ENCODE measurements at places on chromosomes 16 and 17.

DNA sequence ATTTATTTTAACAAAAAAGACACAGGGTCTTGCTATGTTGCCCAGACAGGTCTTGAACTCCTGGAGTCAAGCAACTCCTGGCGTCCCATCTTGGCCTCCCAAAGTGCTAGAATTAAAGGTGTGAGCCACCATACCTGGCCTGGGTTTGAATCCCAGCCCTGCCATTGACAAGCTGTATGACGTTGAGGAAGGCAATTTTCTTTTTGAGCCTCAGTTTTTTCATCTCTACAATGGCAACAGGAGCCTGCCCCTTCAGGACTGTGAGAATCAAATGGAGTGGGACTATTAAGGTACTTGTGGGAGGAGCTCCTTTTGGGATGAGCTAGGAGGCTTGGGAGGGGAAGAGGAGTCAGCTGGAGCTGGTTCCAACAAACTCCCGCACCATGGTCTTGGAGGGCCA is 6.2 kb downstream of the RARA start:
- DNase-seq, result no peak

- DNase-seq, result no peak
These were observed 30.5 kb downstream of the SMPD3 start for GRCh38 chr16:68417711-68418301.

DNA sequence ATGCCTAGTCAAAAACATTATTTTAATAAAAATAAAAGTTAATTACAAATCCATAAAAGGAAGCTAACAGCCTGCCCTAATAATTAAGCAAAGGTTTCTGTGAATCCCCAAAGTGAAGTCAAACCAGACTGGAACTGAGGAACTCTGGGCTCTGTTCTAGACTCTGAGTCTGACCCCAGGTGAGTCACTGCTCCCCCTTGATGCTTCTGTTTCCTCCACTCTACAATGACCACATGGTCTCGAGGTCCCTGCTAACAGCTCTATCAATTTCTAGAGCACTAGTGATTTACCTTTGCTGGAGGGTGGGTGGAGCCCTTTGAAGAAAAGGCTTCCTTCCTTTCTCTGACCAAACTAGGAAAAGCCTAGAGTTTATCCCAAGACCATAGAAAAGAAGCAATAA is 32.4 kb downstream of the XPO6 start:
- peak; percentile 43 for DNase-seq

- no peak for DNase-seq
These were observed 17.5 kb downstream of the RAB11FIP3 start for GRCh38 chr16:442976-443375.

GRCh38 chr16:63244631-63245030 is 1208.4 kb upstream of the CDH8 start:
- DNase-seq, result no peak

DNA sequence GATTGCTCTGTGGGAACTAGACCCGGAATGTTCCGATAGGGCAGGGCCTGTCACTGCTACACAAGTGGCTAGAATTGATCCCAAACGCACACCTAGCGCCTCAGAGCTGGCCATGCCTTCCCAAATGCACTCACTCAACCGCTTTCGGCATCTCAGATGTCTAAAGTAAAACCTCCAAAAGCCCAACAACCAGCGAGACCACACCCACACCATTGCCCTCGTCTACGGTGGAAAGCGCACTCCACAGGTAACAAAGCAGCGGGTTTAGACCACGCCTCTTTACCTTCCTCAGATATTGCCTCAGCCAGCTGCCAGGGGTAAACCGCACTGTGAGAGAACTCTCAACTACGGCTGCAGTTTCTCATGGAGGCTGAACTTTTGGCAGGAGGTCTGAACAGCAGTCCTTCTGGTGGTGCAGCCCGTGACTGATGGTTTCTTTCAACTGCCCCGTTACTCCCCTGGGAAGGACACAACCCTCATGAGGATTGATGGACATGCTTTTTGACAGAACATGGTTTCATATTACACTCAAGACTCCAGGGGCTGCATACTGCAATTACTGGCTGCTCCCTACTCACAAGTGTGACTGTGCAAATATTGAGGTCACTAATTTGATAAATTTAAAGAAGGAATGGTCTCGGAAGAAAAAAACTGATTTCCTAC is 34.5 kb downstream of the USP7 start:
- no peak for DNase-seq

DNA sequence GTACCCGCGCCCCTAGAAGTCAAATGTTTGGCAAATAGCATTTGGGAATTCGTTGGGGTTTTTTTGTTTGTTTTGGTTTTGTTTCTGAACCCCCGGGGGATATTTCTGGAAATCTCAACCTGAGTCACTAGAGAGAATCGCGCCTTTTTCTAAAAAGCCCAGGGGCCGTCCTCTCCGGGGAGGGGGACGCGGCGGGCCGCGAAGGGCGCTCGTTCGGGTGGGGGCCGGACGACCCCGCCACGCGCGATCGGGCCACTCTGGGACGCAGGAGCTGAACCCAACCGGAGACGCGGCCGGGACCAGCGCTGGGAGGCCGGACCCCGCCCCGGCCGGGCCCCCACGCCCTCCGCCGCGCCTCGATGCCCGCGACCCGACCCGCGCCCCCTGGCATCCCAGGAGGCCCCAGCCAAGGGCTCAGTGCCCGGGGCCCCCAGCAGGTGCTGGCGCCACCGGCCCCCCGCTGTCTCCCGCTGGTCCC is 302 bp downstream of the LITAF start:
- peak; percentile 72 for DNase-seq

- DNase-seq, result no peak
These were observed 15.8 kb upstream of the PRM1 start for GRCh38 chr16:11296706-11297491.

DNA sequence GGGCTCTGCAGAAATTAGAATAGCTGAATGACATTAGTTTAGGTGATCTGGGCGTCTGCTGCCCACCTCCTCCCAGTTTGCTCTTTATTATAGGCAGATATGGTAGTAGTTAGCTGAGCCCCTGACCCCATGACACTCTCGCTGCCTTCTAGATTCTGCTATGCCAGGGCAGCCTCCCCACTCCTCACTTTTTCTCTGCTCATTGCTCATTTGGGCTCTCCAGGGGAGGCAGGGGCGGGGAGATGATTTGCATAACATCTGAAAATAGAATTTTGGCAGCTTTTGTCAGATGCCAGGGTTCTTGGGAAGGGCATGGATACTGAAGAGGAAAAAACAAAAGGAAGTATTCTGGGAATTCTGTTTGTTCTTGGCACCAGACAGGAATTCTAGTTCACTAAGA is 78.0 kb upstream of the GAS7 start:
- DNase-seq, result no peak

DNA sequence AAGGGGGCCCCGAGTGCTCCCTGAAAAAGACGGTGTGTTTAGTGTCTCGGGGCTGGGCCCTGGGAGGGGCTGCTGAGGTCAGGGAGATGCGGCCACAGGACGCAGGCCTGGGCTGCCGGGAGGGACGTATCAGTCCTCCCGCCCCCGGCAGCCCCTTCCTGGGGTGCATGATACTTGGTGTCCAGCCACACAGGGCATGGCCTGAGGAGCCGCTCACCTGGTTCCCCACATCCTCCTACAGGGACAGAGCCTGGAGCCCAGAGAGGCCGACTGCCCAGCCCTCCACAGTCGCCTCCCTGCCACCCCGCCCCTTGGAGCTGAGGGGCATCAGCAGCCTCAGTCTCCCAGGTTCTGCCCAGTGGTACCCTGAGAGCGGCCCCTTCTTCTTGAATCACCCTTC is 12.0 kb upstream of the DEF8 start:
- DNase-seq, result no peak

- DNase-seq, result peak; percentile 77
These were observed 2.3 kb downstream of the LIMD2 start for GRCh38 chr17:63697341-63698286.

DNA sequence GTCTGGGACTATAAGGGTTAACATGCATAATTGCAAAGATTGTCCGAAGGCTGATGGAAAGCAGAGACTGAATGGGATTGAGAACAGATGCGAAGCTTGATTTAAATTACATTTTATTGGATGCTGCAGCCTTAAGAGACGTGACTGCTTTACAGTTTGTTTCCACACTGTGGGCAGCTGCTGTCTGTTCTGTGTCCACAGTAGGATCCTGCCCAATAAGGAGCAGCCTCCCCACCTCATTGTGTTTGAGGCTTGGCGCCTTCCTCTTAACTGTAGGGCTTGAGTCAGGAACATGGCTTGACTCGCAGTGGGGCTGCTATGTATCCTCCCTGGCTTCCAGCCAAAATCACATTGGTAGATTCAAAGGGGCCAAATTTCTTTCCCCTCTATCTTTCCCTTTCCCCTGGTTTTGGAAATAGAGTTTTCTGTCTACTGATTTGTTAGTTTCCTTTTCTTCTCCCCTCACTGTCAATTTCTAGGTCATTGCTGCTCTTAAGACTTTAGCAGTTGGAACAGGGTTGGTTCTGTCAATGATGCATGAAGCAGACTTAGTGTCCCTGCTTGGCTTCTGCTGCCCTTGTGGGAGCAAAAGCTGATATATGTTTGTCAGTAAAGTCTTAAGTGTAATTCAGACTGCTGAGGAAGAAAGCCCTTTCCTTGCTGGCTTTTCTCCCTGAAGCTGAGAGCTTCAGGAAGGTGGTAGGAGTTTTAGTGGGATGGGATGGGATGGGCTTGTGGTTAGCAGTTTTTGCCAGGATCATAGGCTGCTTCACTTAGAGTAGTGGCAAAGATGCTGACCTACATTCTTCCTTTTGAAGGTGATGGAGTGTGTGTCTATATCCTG is 5.0 kb upstream of the RARA start:
- no peak for DNase-seq

DNA sequence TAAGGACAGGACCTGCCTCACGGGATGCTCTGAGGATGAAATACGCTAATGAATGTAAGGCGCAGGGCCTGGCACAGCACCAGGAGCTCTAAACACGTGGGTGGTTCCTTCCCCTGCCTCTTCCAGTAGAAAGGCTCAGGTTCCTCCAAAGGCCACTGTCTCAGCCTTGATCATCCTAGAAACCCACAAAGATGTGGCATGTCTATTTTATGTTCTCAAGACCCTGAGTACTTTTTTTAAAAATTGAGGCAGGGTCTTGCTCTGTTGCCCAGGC is 17.0 kb upstream of the MEAK7 start:
- no peak for DNase-seq

DNA sequence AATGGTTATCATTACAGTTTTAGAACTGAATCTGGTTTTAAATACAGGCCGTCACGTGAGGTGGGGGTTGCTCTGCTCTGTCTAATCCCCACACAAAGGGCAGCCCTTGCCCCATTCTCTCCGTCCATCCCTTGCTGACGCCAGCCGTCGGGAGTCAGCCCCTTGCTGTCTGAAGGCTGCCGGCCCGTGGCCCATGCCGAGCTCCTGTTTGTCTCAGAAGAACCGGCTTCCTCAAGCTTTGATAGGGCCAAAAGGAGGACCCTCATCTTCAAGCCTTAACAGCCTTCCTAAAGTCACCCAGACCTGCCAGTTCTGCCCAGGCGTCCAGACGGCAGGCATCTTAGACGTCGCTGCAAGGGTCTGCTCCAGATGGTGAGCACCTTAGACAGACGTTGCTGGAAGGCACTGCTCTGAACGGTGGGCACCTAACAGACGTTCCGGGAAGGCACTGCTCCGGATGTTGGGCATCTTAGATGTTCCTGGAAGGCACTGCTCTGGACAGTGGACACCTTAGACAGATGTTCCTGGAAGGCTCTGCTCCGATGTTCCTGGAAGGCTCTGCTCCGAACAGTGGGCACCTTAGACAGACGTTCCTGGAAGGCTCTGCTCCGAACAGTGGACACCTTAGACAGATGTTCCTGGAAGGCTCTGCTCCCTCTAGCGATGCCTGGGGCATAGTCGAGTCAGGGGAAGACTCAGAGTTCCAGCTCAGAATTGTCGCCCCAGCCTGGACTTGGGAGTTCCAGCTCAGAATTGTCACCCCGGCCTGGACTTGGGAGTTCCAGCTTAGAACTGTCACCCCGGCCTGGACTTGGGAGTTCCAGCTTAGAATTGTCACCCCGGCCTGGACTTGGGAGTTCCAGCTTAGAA is 35.1 kb upstream of the CHMP6 start:
- no peak for DNase-seq

GRCh38 chr16:56907401-56907800 is 24.5 kb upstream of the HERPUD1 start:
- no peak for DNase-seq

DNA sequence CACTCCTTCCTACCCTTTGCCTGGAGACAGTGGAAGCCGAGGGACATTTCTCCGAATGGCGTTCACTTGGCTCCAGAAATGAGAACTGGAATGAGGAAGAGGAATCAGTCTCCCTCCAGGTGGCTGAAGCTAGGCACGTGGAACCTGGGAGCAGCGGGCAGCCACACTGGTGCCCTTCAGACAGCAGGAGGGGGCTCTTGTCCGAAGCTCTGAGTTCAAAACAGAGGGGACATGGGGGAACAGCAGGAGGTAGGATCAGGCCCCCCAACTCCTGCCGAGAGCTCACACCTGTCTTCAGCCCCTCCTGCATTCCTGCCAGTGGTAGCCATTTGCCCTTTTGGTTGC is 41.5 kb downstream of the TMEM235 start:
- no peak for DNase-seq

DNA sequence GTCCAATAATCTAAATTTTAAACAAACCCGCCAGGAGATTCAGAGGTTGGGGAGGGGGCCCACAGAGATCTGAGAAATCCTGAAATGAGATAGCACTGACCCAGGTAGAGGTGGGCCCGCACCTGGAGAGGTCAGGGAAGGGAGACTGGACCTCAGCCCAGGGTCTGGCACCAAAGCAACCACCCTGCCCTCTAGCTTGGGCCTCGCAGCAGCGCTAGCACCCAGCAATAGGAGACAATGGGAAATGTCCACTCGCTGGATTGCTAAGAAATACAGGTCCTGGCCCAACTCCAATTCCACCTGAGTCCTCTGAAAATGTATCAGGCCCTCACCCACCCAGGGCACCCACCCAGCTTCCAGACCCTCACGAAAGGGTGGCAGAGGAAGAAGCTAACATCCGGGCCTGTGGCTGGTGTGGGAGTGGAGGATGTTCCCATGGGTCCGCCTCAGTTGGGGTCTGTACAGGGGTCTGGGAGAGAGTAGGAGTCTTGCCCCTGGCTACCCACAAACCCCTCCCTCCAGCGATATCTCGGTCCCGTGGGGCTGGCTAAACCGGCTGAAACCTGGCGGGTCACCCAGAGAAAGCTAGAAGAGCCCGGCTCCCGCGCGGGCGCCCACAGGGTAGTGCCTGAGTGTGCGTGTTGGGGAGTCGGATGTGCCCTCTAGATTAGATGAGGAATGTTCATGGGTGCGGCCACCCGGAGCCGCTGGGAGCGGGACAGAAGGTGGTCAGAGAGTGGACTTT is 1.1 kb downstream of the PLLP start:
- no peak for DNase-seq

All from suppressor macrophage treated with lipopolysaccharide for 4 hours (primary cell).